ENCODE measurements at places on chromosomes 12 and 14. TPM values are rescaled to one million over a fixed set of nuclear protein-coding genes. Genes with fewer than 3 reads are reported as not detected.

Gene PRH2
- total RNA-seq, result not detected

Gene NTN4
- not detected for total RNA-seq

Gene CLEC14A
- not detected for total RNA-seq

Gene IGF1
- not detected for total RNA-seq

Gene OTOGL
- total RNA-seq, result not detected

Gene CLEC4E
- total RNA-seq, result not detected

Gene CLEC4C
- total RNA-seq, result not detected

Gene KRT6C
- total RNA-seq, result not detected

Gene KRT72
- total RNA-seq, result 105 TPM

Gene ANKRD33
- total RNA-seq, result not detected

Gene TMBIM4
- 85.6 TPM for total RNA-seq

Measured in naive thymus-derived CD4-positive, alpha-beta T cell (primary cell).